ENCODE measurements at places on chromosomes 12 and 14.

DNA sequence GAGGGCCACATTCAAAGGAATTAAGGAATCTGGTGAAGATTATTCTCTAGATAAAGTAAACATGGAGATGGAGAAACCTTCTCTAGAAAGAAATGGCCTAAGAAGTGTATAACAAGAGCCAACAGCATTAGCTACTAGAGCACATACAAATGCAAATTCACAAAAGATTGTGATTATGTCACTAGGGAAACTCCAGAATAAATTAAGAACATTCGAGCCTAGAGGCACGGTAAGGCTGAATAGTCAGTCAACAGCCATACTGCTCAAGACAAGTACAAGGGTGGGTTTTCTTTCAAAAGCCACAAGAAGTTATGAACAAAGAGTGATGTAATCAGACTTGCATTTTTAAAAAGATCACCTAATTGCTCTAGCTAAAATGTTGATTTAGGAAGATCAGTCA lies 25.4 kb downstream of the PPP4R3A start:
- DNase-seq, result no peak

DNA sequence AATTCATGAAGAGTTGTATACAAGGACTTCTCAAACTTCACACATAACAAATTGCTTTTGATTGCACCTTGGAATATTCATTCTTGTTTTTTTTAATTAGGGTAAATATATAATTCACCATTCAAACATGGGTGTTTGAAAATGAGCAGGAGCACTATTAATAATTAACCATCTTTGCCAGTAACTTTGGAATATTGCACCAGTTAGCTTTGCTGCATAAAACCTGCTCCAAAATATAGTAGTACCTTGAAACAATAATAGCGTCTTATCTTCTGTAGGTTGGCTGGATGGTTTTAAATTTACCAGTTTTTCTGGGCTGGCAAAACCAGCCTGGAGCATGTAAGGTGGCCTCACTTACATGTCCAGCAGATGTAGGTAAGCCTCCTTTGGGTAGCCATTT lies 1112.4 kb downstream of the TRHDE start:
- DNase-seq, result no peak

GRCh38 chr12:49092816-49093406 lies 1.7 kb downstream of the DHH start:
- no peak for DNase-seq

DNA sequence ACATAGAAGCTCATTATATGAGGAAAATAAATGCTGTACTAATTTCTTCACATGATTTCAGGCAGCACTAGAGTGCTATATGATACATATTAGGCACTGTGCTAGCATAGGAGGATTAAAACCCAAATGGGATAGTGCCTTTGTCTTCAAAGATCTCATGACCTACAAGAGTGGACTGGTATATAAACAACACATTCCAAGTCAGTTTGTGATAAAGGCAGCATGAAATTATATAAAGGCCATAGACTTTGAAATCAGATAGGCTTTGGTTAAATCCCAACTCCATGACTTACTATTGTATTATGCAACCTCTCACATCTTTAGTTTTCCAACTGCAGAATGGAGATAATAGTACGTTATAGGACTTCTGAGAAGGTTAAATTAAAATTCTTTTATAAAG lies 179.7 kb downstream of the RAD51B start:
- DNase-seq, result no peak
